ENCODE measurements at places on chromosomes 5 and 9.

- no peak for DNase-seq
These were observed 49.3 kb downstream of the F2R start for GRCh38 chr5:76765249-76765648.

- DNase-seq = no peak
These were observed 638.3 kb upstream of the DMAC1 start for GRCh38 chr9:8437876-8438275.

GRCh38 chr9:77705636-77706035 lies 57.5 kb upstream of the GNA14 start:
- DNase-seq = no peak

DNA sequence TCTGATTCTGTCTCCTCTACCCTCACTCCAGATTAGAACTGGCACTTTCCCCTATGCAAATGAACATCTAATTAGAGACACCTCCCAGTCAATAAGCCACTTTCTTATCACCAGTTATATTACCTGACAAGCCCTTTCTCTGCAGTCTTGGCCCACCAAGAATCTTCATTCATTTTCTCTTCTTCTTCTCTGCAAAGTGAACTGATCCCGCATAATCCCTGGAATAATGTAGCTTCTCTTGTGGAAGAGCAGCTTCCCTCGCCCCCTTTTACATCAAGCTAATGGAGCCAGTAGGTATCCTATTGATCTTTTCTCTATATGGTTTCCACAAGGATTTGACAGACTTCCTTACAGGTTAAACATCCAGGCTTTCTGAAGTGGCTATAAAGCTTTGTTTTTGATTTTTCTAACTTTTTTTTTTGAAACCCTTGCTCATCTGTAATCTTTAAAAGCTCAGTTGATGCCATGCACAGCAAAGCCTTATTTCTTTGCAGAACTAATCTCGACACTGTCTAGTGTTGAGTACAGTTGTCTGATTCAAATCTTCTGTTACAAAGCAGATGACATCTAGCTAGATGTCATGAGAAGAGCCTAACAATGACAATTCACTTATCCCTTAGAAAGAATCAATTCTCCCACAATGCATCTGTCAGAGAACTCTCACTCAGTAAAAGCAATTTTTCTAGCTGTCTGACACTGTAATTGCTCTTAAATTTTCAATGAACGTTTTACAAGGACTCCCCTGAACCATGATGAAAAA lies 281.4 kb downstream of the ISL1 start:
- no peak for DNase-seq

DNA sequence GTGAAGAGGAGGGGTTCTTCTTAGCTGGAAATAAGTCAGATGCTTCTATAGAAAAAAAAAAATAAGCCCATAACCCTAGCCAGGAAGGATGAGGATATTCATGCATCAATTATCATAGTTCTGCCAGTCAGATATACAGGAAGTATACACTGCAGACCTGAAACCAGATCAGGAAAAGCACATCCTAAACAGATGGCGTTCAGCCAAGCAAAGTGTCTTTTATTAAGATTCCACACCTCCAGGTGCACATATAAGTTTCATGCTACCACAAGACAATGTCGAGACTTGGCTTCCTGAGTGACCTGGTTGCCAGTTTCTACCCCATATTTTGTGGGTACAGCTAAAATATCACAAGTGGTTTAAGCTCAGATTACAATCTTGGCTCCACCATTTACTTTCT lies 108.3 kb downstream of the CETN3 start:
- no peak for DNase-seq

GRCh38 chr9:38071470-38072134 lies 2.6 kb upstream of the SHB start:
- no peak for DNase-seq

DNA sequence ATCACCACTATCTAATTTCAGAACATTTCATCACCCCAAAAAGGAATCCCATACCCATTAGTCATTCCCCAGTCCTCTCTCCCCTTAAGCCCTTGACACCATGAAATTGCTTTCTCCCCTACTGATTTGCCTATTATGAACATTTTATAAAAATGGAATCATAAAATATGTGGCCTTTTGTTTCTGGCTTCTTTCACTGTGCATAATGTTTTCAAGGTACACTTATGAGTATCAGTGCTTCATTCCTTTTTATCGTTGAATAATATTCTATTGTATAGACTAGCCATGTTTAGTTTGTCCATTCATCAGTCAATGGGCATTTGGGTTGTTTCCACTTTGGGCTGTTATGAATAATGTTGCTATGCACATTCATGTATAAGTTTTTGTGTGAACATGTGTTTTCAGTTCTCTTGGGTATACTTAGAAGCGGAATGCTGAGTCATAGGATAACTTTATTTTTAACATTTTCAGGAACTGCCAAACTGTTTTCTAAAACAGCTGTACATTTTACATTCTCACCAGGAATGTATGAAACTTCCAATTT lies 40.4 kb upstream of the FGF1 start:
- DNase-seq = no peak

- no peak for DNase-seq
These were observed 233.7 kb downstream of the ENC1 start for GRCh38 chr5:74406844-74407243.

DNA sequence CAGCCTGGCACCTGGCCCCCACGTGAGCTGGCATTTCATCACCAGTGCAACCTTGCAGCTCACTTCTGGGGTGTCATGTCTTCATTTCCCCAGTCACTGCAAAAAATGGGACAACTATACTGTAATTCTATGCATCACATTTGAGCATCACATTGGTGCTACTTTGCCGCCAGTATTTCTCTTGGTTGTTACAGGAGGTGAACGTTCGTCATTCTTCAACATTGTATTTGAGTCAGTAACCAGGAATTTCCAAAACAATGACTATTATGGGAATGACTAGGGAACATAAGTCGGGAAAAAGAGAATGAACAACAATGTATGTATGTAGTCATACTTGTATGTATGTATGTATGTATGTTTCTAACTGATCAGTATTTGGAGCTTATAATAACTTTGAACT lies 1278.0 kb downstream of the EFNA5 start:
- DNase-seq = no peak

DNA sequence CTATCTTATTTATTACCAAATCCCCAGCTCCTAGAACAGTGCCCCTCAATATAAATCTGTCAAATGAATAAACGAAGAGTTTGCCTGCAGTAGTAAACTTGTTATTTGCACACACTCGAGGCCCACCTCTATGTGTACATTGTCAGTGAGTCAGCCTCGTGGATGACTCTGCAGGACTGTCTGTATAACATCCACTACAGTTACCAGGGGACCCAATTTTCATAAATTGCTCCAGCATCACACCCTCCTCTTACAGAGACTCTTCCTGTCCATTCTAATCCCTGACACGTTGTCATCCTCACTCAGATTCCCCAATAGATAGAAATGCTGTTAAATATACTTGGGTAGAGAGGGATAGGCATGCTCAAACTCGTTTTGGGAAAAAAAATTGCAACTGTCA lies 478.5 kb downstream of the RAB3C start:
- no peak for DNase-seq

DNA sequence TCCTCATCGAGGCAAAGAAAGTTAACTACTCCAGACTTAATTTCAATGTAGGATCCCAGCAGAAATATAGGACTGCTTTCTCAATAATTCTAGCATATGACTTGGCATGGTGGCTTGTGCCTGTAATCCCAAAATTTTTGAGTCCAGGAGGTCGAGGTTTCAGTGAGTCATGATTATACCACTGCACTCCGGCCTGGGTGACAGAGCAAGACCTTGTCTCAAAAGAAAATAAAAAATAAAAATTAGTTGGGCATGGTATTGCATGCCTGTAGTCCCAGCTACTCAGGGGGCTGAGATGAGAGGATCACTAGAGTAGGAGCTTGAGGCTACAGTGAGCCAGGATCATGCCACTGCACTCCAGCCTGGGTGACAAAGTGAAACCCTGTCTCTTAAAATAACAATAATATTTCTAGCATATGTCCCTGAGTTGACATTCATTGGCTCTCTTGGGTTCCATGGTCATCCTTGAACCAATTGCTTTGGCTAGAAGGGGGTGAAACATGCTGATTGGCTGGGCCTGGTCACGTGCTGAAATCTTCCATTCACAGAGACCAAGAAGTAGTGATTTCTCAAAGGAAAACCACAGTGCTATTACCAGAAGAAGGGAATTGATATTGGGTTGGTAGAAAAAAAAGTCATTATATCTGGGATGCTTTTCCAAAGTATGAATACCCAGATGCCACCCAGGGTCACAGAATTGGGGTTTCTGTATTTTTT lies 31.6 kb upstream of the GARNL3 start:
- DNase-seq = no peak

DNA sequence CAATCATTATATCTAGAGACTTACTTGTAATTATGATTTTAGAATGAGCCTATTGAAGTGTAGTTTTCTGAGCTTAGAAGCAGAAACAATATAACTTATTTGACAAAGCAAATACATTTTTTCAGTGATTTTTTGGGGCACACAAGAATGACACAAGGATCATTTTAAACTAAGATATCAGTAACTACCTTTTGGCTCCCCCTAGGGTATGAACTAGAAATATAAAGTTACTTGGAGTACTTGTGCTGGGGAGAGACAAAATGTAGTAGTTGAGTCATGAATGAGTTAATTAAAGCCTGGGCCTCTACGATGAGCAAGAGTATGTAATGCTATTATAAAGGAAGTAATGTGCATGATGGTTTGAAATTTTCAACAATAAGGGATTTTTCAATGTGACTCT lies 1244.1 kb upstream of the ACO1 start:
- DNase-seq = no peak

DNA sequence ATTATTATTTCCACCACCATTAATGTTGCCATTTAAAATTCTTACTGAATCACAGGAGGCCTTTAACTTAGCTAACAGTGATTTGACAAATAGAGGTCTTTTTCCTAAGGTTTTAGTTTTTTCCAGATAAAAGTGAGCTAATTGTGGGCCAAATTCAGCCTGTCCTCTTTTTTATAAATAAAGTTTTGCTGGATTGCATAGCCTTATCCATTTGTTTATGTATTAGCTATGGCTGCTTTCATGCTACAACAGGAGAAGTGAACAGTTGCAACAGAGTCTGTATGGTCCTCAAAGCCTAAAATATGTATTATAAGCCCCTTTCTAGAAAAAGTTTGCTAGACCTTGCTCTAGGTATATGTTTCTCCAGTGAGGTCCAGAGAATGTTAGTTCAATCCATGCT lies 172.4 kb downstream of the GDNF start:
- no peak for DNase-seq

DNA sequence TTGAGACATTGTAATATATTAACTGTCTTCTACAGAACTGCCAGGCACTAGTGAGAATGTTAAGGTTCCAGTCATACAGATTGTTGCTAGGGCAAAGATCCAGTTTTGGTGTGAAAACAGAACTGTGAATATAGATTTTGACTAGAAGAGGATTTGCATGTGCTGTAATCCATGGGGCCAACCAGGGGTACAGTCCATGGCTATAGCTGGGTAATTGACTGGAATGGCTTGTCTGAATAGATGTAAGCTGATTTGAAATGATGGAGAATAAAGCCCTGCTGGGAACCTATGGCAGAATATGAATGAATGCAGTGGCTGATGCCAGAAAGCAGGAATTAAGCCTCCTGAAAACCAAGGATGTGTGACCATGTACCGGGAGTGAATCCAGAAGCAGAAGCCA lies 748.5 kb upstream of the CDH10 start:
- DNase-seq = no peak

All from stimulated activated CD8-positive, alpha-beta memory T cell treated with anti-CD3 and anti-CD28 coated beads, Interleukin-7, amount 100 ng/mL, for 4 hours (primary cell).